T-cell (primary cell): ENCODE measurements at places on chromosomes 16 and 17.

- no peak for DNase-seq
These were observed 9.8 kb downstream of the PMFBP1 start for GRCh38 chr16:72162105-72162692.

DNA sequence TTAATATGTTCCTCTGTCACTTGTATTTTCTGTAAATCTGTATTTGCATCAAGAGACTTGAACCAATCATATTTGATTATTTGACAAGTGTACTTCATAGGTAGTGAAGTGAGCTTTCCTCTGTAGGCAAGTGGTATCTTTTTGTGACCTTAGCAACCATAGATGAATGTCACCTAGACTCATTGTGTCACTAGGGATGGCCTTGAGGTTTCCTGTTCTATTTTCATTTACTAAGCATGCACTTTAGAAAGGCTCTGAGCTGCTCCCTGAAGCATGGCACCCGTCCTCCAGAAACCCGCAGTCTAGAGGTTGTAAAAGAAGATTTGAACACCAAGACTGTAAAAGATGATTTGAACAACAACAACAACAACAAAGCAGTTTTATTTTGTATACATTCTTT lies 151.7 kb downstream of the PRKCB start:
- no peak for DNase-seq

DNA sequence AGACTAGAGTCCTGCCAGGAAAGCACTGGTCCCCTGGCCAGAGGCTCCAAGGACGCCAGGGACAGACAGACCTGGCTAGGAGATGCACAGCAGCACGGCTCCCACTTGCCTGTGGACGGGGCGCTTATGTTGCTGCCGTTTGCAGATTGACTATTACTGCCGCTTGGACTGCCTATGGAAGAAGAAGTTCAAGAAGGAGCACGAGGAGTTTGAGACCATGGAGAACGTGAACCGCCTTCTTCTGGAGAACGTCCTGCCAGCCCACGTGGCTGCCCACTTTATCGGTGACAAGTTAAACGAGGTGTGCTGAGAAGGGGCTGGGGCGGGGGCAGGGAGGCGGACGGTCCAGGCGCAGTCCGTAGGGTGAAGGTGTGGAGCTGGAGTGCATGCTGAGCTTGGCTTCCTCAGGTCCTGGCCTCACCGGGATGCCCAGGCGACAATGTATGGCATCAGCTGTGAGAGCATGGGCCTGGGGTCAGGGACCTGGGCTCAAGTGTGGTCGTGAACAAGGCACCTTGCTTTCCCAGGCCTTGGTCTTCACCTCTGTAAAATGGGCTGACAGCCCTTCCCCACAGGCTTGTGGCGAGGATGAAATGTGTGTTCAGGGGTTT lies 45.6 kb downstream of the ADCY7 start:
- DNase-seq: no peak

- DNase-seq: no peak
These were observed 38.9 kb upstream of the CSNK2A2 start for GRCh38 chr16:58236831-58237230.

GRCh38 chr16:725463-726187 lies 618 bp downstream of the CCDC78 start:
- DNase-seq: no peak

- no peak for DNase-seq
These were observed 5.6 kb downstream of the SPATA32 start for GRCh38 chr17:45256114-45256966.

DNA sequence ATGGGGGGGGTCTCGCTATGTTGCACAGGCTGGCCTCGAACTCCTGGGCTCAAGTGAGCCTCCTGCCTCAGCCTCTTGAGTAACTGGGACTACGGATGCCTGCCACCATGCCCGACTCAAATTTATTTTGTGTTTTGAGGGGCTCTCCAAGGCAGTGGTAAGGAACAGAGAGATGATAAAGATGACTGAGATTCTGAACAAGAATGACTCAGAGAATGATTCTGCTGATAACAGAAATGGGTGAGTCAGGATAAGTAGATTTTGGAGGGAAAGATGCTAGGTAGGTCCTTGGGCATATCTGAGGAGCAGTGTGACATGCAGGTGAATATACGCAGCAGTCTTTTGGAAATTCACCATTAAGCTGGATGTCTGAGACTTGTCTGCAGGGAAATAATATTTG lies 2.6 kb downstream of the TMEM220 start:
- no peak for DNase-seq

- no peak for DNase-seq
These were observed 11.6 kb downstream of the AQP8 start for GRCh38 chr16:25228372-25228771.

GRCh38 chr16:69763599-69763942 lies 1.4 kb downstream of the WWP2 start:
- no peak for DNase-seq

GRCh38 chr16:84898447-84898846 lies 78.7 kb downstream of the CRISPLD2 start:
- DNase-seq: no peak

- DNase-seq: no peak
These were observed 6.2 kb downstream of the PIRT start for GRCh38 chr17:10831696-10832095.

GRCh38 chr17:21289902-21290571 lies 5.5 kb downstream of the MAP2K3 start:
- no peak for DNase-seq

DNA sequence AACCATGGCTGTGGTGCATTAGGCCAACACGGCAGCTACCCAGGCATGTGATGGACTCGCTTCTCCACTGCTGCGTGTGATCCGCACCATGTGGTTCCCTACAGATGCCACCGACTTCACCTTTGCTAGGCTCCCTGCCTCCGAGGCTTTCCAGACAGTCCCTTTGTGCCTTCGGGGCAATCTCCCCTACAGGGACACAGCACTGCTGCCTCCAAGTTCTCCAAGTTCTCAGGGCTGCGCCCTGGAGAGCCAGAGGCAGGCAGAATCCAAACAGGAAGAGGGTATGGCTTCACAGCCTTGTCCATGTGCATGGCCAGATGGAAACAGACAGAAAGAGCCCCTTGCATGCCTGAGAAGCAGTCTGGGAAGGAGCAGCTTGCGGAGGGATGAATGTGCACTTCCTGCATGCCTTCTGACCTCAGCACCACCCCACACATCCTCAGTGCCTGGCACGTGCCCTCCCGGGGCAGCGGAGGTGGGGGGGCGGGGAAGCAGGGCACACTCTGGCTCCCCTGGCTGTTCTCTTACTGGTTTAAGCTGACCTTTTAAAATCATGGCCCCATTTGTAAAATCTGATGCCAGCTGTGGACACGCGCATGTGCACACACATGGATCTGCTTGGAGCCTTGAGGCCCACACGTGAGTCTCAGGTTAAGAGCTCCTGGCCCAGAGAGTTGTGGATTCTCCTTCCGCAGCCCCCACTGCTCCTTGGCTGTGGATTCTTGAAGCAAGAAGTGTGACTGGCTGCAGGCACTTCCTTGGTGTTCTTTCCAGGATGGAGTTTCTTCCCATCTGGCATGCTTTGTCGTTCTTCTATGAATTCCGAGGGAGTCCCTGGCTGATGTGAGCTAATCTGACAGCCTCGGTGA lies 55.3 kb upstream of the MTSS2 start:
- no peak for DNase-seq
